DND-41 (cell line): ENCODE measurements at places on chromosomes 2 and 18.

GRCh38 chr2:176392249-176392648, 123.0 kb downstream of the MTX2 start:
- no peak for DNase-seq
- no peak overlapping the region for H3K27ac ChIP-seq
- no peaks in the 10 kb centered on the region for H3K27me3 ChIP-seq
- H3K4me1 ChIP-seq, result no peaks in the 10 kb centered on the region
- no peak overlapping the region for H3K4me3 ChIP-seq

- no peaks in the 10 kb centered on the region for H3K36me3 ChIP-seq
- H3K27ac ChIP-seq, result no peak overlapping the region
- DNase-seq, result no peak
- no peak overlapping the region for H3K4me3 ChIP-seq
- H3K4me1 ChIP-seq, result no peaks in the 10 kb centered on the region
Measured at GRCh38 chr2:165857876-165858275, 63.8 kb upstream of the GALNT3 start.

- no peaks in the 10 kb centered on the region for H3K36me3 ChIP-seq
- no peak overlapping the region for H3K4me3 ChIP-seq
- H3K27me3 ChIP-seq, result no peaks in the 10 kb centered on the region
- no peaks in the 10 kb centered on the region for H3K4me1 ChIP-seq
- H3K27ac ChIP-seq, result no peak overlapping the region
- no peak for DNase-seq
Measured at GRCh38 chr2:43518181-43518580, 77.7 kb downstream of the THADA start.

GRCh38 chr2:172011812-172012575, 12.2 kb downstream of the METAP1D start:
- no peaks in the 10 kb centered on the region for H3K36me3 ChIP-seq
- peak; percentile 20 for DNase-seq
- no peak overlapping the region for H3K4me3 ChIP-seq
- peaks cover 16% of the 10 kb centered on the region for H3K4me1 ChIP-seq

DNA sequence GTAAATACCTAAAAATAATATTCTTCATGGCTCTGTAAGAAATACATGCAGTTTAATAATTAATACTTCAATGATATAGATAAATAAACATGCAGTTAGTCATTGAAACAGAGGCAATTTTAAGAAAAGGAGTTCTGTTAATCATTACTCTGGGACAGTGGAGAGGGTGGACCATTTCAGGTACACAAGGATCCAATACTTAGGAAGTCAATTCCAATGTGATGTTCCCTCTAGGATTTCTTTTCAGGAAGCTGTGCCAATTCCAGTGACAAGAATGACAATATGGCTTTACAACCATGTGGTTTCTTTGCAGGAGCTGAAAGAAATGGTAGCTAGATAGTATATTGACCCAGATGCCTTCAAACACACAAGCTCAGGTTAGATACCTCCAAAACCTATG, 175.8 kb upstream of the NETO1 start:
- H3K27me3 ChIP-seq, result no peaks in the 10 kb centered on the region
- H3K4me3 ChIP-seq, result no peak overlapping the region
- H3K36me3 ChIP-seq, result no peaks in the 10 kb centered on the region
- H3K27ac ChIP-seq, result no peak overlapping the region

DNA sequence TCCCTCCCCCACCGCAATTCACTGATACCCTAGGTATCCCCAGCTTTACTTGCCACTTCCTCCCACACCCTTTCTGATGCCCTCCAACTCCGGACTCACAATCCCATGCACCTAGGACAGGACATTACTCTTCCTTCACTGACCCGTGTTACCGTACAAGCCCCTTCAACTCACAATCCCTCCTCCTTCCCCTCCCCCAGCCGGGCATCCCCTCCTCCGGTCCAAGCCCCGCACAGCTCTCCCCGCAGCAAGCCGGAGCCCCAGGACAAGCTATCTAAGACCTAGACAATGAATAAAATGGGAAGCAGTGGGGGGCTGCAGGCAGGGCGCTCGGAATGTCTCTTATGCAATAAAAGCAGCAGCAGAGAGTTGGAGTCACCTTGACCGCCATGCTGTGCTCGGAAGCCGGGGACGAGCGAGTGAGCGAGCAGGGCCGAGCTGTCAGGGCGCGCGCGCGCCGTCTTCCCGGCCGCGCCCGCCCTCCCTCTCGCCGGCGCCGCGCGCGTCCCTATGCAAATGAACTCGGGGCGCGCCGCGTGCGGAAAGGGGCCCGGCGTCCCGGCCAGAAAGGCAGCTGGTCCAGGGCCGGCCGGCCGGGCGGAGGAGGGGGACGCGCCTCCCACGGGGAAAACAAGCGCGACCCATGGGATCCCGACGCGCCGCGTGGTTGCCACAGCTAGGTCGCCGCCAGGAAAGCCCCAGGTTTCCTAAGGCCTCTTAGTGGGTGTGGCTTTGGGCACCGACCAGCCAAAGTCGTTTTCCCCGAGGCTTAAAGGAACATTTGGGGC, at the start of gene SLC25A12:
Gene SLC25A12 (minus strand): TSS at position 421 of the 788 bp plus-strand sequence. CDS start 30 bp downstream, at position 391.
- peak within 1 kb of the TSS; percentile 74 for H3K27ac ChIP-seq
- DNase-seq, result peak; percentile 80
- H3K4me3 ChIP-seq, result peak within 1 kb of the TSS; percentile 78

DNA sequence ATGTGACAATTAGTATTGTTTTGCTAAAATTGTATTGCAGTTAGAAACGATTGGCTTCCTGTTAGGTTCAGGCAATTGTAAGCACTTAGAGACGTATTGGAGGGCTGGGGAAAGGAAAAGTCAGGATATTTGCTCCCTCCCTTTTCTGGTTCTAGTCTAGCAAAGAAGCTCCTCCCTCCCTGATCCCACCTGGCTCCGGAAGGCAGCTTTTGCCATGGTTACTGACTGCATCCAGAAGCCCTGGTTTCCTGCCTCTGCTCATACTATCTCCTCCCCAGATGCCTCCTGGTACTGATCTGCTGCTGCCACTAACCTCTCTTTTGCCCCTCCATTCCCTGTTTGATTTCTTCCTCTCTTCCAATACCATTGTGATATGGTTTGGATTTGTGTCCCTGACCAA, 275.9 kb downstream of the MREG start:
- H3K27ac ChIP-seq, result no peak overlapping the region
- no peak overlapping the region for H3K4me3 ChIP-seq
- H3K27me3 ChIP-seq, result no peaks in the 10 kb centered on the region
- no peaks in the 10 kb centered on the region for H3K4me1 ChIP-seq
- DNase-seq, result no peak

GRCh38 chr18:26350961-26351360, 124.7 kb downstream of the TAF4B start:
- DNase-seq, result no peak
- H3K4me1 ChIP-seq, result no peaks in the 10 kb centered on the region
- H3K27me3 ChIP-seq, result no peaks in the 10 kb centered on the region
- no peaks in the 10 kb centered on the region for H3K36me3 ChIP-seq

DNA sequence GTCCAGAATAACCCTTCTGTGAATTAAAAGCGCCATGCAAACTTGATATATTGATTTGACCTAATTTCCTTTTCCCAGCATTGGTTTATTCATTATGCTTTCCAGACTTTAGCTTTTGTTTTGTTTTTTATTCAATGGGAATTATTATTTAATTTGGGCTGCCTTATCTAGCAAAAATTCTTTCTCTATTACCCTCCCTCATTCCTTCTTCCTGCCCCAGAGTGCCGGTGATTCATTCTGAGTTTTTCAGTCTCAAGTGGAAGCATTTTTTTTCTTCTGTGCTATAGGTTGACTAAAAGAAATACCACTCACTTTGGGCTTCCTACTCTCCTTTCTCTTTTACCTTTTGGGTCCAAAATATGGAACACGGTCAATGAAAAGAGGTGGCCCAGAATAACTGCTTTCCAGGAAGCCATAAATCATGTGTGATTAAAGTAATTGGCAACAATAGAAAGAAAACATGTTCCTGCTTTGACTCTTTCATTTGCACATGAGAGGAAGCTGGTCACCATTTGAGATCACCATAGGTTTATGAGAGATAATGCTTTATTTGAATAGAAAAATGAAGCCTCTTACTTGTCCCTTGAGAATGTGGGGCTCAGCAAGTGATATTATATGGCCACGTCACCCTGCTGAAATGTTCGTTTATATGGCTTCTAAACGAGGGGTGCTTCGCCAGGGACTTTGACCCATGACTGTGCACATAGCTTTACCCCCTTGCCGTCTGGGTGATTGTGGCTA, 422.8 kb upstream of the ZEB2 start:
- H3K36me3 ChIP-seq, result no peaks in the 10 kb centered on the region
- H3K27ac ChIP-seq, result no peak overlapping the region
- no peaks in the 10 kb centered on the region for H3K4me1 ChIP-seq
- no peak overlapping the region for H3K4me3 ChIP-seq
- no peak for DNase-seq

DNA sequence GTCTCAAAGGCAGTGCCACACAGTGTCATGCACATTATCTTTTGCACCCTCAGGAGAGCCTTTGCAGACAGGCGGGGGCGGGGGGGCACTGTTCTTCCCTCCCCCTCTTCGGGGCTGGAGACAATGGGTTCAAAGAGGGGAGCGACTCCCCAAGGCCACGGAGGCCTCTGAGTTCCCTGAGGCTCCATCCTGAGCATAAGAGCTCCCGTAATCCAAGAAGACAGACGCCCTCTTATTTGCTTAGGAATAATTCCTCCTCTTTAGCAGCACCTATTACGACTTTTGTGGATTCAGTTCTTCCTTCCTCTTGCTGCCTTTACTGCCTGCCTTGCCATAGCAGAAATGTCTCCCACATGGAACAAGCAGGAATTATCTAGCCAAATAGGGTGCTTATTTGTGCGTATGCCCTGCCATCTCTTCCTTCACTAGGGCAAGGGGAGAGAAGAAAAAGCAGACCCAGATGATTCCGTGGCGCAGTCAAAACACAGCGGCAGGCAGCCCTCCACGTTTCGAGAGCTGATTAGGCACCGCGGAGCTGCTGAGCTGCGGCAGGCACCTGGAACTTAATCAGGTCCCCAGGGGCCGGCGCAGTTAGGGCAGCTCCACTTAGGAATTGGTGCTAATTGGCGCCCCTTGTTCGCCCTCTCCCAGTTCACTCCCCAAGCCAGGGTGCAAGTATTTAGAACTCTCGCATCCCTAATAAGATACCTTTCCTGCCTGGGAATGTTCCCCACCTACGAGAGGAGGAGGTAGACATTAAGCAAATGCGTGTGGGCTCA, 233.4 kb upstream of the MYT1L start:
- no peaks in the 10 kb centered on the region for H3K27me3 ChIP-seq
- no peak for DNase-seq
- no peak overlapping the region for H3K27ac ChIP-seq
- H3K4me3 ChIP-seq, result no peak overlapping the region
- no peaks in the 10 kb centered on the region for H3K4me1 ChIP-seq

DNA sequence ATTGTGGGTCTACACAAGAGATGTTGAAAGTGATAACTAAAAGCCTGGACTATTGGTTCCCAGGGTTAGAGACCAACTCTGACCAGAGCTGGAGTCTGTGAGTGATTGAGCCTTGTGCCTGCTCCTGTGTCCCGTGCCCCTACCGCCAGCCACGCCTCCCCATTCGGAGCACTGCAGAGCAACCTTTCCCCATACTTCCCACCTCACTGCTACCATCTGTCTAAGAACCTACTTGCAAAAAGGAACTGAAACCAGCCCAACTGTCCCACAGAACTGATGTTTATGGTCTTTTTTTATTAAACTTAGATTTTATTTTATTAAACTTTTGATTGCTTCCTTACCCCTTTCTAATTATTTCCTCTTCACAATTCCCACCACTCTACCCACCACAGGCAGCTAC, 300.3 kb upstream of the MGAT5 start:
- DNase-seq, result no peak
- peaks cover 4% of the 10 kb centered on the region; the same call in 1 of the 2 replicates for H3K4me1 ChIP-seq
- no peaks in the 10 kb centered on the region for H3K27me3 ChIP-seq
- H3K4me3 ChIP-seq, result no peak overlapping the region
- no peak overlapping the region for H3K27ac ChIP-seq

GRCh38 chr2:130796290-130796689, 40.4 kb upstream of the ARHGEF4 start:
- H3K4me1 ChIP-seq, result peaks cover 18% of the 10 kb centered on the region
- H3K4me3 ChIP-seq, result no peak overlapping the region
- peaks cover 8% of the 10 kb centered on the region for H3K27me3 ChIP-seq
- DNase-seq, result no peak
- no peaks in the 10 kb centered on the region for H3K36me3 ChIP-seq

GRCh38 chr2:235116885-235117492, 165.2 kb downstream of the SH3BP4 start:
- H3K27ac ChIP-seq, result no peak overlapping the region
- no peaks in the 10 kb centered on the region for H3K36me3 ChIP-seq
- no peak for DNase-seq
- H3K4me1 ChIP-seq, result no peaks in the 10 kb centered on the region
- H3K4me3 ChIP-seq, result no peak overlapping the region

DNA sequence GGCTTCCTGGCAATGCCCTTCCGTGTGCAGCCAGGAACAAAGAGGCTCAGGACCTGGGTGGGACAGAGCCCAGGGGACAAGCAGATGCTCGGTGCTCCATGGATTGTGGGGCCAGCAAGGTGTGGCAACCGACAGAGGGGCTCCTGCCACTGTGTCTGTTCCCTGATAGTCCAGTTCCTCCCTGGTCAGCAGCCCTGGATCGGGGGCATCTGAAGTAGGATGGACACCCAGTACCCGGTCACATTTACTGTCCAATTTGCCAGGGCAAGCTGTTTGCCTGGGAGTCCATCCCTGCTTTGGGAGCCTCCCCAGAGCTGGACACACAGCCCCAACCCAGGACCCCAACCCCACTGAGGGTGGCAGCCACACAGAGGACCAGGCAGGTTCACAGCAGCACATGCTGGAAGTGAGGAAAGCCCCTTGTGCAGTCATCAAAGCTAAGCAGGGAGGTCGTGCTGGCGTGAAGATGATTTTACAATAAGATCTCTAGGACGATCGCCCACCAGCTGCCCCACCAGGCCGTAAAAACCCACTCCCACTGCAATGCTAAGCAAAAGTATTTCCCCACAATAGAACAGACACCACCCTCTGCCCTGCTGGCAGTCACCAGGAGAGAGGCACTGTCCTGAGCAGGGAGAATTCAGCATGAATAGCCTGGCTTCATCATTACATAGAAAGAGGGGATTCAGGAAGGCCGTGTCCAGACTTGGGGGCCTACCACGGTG, 141.7 kb downstream of the NDUFA10 start:
- H3K27me3 ChIP-seq, result no peaks in the 10 kb centered on the region
- peak; percentile 2 for DNase-seq
- H3K4me1 ChIP-seq, result peaks cover 22% of the 10 kb centered on the region

DNA sequence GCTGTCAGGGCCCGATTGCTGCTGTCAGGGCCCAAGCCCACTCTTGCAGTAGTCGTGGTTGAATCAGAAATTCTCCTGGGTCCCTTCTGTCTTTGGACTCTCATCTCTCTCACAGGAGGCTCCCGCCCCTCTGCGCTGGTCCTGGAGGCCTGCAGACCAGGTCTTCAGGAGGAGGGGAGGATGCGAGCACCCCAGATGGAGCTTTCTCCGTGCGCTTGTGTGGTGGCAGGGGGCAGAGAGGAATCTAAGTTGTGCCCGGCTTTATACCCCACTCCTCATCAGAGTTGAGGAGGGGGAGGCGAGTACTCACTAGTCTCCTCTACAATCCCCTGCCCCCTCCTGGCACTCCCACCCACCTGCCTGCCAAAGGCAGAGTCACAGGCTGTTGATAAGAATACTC, 10.4 kb downstream of the EN1 start:
- no peak overlapping the region for H3K27ac ChIP-seq
- H3K27me3 ChIP-seq, result no peaks in the 10 kb centered on the region
- no peak for DNase-seq
- H3K36me3 ChIP-seq, result no peaks in the 10 kb centered on the region
- H3K4me3 ChIP-seq, result no peak overlapping the region
- no peaks in the 10 kb centered on the region for H3K4me1 ChIP-seq
